CD4-positive, CD25-positive, alpha-beta regulatory T cell (primary cell): ENCODE measurements at places on chromosomes 13 and 19. TPM values are rescaled to one million over a fixed set of nuclear protein-coding genes. Genes with fewer than 3 reads are reported as not detected.

- no peaks in the 10 kb centered on the region for H3K36me3 ChIP-seq
- H3K27me3 ChIP-seq, result no peaks in the 10 kb centered on the region
- peak; percentile 94 for DNase-seq
- H3K4me1 ChIP-seq, result peaks cover 25% of the 10 kb centered on the region
Observed at GRCh38 chr19:4182084-4182810, at the start of the genes ANKRD24 and SIRT6. TSS of gene ANKRD24 (plus strand) at chr19:4182689. CDS start at chr19:4186426, 3,737 bp downstream. TSS of gene SIRT6 (minus strand) at chr19:4182563. CDS start at chr19:4182539, 24 bp downstream.

DNA sequence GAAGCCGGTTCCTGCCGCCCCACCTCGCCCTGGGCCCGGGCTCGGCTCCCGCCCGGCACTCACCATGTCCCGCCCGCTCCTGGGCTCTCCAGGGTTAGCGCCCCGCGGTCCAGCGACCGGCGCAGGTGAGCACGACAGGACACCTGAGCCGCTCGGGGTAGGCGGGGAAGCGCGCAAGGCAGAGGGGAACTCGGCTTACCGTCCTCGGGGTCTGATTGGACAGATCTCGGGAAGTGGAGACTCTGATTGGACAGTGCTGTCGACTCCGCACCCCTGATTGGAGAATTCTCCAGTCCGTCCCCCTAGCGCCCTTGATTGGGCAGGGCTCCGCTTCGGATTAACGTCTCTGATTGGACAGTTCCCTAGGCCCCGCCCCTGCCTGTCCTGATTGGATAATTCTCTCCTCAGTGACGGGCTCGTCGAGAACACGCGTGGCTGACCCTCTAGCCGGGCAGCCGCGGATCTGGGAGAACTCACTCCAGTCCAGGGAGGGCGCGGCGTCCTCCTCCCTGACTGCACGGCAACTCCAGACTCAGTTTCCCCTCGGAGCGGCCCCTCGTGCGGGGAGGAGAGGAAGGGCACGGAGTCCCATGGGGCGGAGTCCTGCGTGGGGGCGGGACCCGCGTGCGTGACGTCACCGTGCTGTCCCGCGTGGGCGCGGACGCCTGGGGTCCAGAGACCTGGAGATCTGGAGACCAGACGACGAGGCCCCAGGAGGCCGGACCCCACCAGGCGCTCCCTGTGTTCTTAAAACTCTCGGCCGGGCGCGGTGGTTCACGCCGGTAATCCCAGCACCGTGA lies at the start of gene ZNF77:
ZNF77 (minus strand) TSS at position 197 of the 800 bp plus-strand sequence; CDS start at position 66, 131 bp downstream.
- peak within 1 kb of the TSS; percentile 88 for H3K27ac ChIP-seq
- H3K27me3 ChIP-seq, result no peaks in the 10 kb centered on the region
- DNase-seq, result peak; percentile 99
- no peaks in the 10 kb centered on the region for H3K36me3 ChIP-seq

DNA sequence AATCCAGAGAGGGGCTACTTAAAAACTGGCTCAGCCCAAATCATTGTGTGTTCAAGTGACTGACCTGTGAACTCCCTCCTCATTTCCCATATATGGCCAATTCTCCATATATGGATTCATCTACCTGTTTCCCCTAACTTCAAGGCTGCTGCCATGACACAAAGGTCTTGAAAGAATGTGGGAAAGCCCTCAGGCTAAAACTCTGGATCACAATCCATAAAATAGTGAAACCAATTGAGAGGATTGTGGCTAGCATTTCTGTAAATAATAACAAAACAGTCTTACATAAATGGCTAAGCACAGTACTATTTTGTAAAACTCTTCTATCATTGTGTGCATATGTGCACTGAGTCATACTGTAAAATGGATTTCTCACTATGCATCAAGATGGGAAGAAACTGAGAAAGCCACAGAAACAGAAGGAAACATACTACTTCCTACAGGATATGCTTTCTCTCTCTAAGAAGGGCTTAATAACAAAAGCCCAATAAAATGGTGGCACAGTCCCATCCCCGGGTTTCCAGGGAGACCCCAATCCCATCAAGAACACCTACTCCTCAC lies 80.5 kb downstream of the FOXO1 start:
- H3K4me1 ChIP-seq, result peaks cover 72% of the 10 kb centered on the region
- no peaks in the 10 kb centered on the region for H3K36me3 ChIP-seq
- peak overlapping the region; percentile 30 for H3K27ac ChIP-seq

RASAL3 gene
- 122 TPM for total RNA-seq
